ENCODE measurements at places on chromosomes 1 and 21. TPM values are rescaled to one million over a fixed set of nuclear protein-coding genes. Genes with fewer than 3 reads are reported as not detected.

- DNase-seq: no peak
Observed at GRCh38 chr1:22287946-22288520, 145.1 kb upstream of the WNT4 start.

DNA sequence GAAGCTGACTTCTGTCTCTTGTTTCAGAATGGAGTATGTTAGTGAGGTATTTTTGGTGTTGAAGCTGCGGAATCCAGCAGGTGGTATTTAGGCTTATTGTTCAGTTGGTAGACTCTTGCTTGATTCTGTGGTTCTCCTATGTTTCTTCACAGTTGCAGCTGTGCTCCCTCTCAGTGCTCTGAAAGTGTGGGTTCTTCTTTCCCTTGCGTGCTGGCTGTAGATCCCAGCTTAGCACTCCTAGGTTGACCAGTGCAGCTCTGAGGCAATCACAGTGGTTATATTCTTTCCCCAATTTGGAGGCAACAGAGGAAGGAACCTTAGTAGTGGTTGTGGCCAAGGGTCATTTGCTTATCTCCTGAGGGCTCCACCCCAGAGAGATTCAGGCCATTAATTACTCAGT is 269.2 kb upstream of the NRIP1 start:
- DNase-seq: no peak

- DNase-seq: no peak
Observed at GRCh38 chr21:44614161-44614631, 2.3 kb downstream of the KRTAP10-8 start.

C4BPA gene
- polyA plus RNA-seq: not detected

GRCh38 chr1:42931911-42932422 is 26.7 kb downstream of the SLC2A1 start:
- peak; percentile 30 for DNase-seq

- DNase-seq: no peak
Observed at GRCh38 chr1:192907545-192908243, 98.9 kb downstream of the RGS2 start.

DNA sequence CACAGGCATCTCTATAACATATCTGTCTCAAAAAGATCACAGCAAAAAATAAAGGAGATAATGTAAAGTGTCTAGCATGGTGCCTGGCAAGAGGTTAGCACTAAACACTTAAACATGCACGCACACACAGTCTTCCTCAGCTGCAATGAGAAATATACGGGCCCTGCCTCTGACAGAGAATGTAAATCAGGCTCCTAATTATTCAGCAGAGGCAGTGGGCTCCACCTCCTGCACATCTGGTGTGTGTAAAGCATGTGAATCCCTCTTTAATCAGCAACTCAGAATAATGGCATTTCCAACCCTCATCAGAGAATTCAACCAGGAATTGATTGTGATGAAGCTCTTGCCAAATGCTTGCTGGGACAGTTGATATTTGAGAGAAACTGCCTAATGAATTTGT is 85.6 kb upstream of the KCNA3 start:
- no peak for DNase-seq

DNA sequence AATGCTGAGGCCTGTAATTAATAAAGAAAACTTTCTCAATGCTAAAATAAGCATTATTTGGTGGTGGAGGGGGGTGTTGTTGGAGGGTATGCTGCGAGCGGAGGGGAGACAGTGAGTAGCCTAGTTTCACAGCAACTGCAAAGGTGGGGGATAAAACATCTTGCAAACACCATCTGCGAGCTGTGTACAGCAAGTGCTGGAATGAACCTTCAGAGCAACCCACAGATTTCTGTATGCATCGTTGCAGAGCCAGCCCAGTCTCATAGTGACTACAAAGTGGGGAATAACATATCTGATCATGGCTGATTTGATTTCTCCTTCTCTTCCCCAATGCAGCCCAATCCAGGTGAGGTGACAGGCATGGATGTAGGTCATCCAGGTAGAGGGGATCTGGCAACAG is 80.7 kb upstream of the COG2 start:
- DNase-seq: no peak

ZNF683 gene
- polyA plus RNA-seq: not detected

GRCh38 chr1:153777648-153778047 is 2.4 kb downstream of the SLC27A3 start:
- DNase-seq: no peak

ANKRD35 gene
- polyA plus RNA-seq: 5.6 TPM

- DNase-seq: no peak
Observed at GRCh38 chr1:205930799-205931281, 12.4 kb downstream of the SLC26A9 start.

DNA sequence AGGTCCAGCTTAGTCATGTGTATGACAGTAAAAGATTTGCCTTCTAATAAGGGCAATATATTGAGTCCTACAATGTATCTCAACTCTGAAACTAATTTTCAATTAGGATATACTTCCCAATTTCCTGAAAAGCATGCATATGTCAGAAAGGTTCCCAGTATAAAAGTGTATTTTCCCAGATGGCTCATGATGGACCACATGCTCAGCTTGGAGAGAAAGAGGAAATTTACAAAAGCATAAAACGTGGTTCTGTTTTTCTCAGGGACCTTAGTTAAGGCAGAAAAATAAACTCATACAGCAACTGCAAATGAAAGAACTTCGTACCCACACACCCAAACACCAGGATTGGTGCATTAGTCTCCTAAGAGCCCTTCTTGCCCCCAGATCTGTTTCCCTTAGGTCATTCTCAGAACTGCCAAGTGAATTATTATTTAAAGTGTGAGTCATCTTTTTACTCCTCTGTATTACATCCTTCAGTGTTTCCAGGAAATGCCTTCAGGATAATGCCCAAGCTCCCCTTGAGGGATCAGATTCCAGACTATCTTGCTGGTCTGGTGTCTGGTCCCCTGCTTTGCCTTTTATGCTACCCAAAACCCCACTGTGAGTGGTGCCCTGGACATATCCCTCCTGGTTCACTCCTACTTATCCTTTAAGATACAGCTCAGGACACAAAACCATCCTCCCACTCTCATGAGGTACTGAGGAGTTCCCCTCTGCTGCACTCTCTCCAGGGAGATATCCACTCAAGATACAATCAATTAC is 57.4 kb downstream of the SSX2IP start:
- DNase-seq: no peak

FALEC gene
- 2.6 TPM for polyA plus RNA-seq

DNA sequence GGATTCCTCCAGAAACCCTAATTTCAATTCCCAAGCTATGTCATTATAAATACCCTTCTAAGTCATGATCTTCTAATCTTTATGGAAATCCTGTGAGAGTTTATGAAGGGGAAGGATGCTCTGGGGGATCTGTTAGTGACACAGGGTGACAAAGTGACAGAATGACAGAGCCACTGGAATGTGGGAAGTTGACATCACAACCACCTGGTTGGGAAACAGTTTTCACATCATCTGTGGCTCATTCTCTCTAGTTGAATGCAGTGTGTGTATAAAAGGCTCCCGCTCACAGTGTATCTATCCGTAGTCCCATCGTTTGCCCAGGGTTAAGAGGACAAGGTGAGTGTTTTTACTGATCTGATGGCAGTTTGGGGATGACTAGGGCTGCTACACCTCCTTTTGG is at the start of gene LCE7A:
Gene LCE7A (plus strand): TSS at position 301 of the 400 bp plus-strand sequence. CDS start 702 bp downstream, outside the sequence.
- DNase-seq: no peak

BTBD8 gene
- polyA plus RNA-seq: 2.9 TPM

GRCh38 chr1:248853663-248854375 is 5.1 kb downstream of the ZNF692 start:
- no peak for DNase-seq

C1orf216 gene
- polyA plus RNA-seq: 4.0 TPM

DNA sequence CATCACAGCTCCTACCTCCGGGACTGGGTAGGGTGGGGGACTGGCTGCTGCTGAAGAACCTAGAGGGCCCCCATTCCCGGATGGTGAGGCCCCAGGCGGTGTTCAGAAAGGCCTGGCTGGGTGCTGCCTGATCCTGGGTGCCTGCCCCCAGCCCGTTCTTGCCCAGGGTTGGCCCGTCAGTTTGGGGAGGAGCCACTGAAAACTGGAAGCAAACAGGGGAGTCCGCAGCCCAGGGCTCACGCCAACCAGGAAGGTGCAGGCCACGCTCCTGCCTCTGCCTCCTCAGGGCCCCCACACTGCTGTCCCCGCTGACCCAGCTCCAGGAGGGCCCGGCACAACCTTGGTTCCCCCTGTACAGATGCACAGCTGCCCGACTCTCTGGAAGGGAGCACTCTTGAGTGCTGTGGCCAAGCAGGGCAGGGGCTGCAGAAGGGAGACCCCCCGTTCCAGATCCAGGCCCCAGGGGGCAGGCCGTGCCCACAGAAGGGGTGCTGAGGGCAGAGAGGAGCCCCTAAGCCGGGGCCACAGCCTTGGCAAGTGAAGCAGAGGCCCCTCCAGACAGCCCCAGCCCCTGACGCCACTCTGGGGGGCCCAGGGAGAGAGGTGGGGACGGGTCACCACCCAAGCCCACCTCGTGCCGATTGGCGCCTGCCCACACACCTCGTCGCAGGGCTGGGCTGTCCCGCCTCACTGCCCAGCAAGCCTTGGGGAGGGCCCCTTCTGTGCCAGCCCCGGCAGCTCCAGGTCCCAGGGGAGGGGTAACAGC is 5.5 kb downstream of the C1QTNF12 start:
- DNase-seq: no peak

GRCh38 chr1:44681905-44682882 is 7.7 kb downstream of the ARMH1 start:
- DNase-seq: peak; percentile 68

GFI1 gene
- polyA plus RNA-seq: 0.12 TPM

RGS1 gene
- not detected for polyA plus RNA-seq

- no peak for DNase-seq
Observed at GRCh38 chr1:66248257-66248656, 285.7 kb upstream of the SGIP1 start.

- DNase-seq: no peak
Observed at GRCh38 chr1:214621236-214621635, 18.2 kb downstream of the CENPF start.

DNA sequence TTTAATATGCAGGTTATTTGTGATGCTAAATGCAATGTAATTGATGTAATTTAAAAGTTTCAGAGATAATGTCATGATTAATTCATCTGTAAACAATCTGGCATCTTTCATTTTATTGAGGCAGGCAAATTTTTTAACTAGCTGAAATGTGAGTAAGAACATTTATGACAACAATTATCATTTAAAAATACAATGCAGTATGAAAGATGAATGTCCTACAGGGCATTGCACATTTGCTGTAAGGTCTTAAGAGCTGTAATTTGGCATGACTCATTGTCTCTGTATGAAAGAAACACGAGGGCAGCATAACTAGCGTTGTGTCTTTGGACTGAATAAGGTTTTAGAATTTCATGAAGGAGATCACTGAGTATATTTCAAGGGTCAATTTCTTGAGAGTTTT is 642.8 kb downstream of the PLA2G4A start:
- DNase-seq: no peak

PITHD1 gene
- polyA plus RNA-seq: 52.2 TPM

GRCh38 chr1:6349254-6349943 is 44.2 kb downstream of the ACOT7 start:
- DNase-seq: no peak

GRCh38 chr1:26317612-26318337 is at the start of gene CD52:
TSS of gene CD52 (plus strand) at chr1:26317958. CDS start at chr1:26318018, 60 bp downstream.
- DNase-seq: peak; percentile 71

DNA sequence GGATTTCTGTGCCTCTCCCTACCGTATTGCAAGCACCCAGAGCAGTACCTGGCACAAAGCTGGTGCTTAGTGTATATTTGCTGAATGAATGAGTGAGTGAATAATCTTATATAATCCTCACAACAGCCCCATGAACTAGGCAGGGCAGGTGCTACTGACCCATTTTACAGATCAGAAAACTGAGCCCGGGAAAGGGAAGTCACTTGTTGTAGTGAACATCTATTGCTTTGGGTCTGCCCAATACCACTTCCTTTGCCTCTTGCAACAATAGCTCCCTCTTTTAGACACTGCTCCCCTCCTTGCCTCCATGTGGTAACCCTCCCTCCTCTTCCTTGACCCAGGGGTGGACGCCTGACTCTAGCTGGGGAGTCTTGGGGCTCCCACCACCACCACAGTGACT is 3.1 kb downstream of the CDCP2 start:
- DNase-seq: no peak

CHML gene
- 17.2 TPM for polyA plus RNA-seq

DNA sequence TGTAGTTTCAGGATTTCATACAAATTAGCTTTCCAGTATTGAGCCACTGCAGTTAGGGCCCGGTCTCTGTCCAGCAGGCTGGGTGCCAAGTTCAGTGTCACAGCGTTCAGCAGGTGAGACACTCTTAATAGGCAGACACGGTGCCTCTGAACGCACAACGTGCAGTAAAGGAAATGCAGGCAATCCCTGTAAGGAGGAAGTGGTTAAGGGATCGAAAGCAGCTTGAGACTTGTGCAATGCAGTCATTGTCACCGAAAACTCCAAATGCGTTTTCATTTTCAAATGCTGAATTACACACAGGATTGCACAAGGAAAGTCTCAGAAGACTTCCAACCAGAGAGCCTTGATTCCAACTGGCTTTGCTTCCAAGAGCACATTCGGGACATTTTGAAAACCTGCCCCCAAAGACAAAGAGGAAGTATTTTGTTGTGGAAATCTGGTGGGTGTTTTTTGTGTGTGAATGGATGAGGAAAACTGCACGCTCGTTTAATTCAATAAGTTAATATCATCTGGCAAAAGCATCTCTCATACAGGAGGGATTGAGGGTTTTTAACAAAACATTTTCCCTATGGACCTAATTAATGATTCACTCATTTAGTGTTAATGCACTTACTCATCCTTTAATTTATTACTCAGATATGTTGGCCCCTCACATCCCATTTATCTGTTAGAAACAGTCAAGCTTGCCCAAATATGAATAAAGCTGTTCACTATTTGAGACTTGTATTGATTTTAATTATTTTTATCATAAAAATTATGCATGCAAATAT is 61.6 kb downstream of the PTGS2 start:
- no peak for DNase-seq

- no peak for DNase-seq
Observed at GRCh38 chr1:65939191-65939590, 146.5 kb downstream of the PDE4B start.

IL12RB2 gene
- polyA plus RNA-seq: 0.79 TPM

DNA sequence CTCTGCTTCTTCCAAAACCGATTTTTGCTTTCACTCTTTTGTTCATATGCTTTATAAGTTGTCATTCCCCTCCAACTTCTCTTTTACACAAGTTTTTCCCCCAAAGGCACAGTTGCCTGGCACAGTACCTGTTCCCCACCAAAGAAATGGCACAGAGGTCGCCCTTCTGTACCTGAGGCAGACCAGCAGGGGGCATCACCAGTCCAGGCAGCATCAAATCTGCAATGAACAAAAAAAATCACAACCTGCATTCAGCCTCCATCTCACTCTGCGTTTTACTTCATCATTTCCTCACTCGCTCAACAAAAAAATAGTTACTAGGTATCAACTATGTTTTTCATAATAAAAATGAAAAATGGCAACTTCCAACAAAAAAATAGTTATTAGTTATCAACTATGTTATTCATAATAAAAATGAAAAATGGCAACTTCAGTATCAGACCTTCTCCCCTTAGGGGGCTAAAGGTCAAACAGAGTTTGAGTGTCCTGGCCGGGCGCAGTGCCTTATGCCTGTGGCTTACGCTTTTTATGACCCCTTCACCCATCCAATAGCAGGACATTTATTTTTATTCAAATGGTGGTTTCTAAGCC is 4.1 kb downstream of the EIF2D start:
- DNase-seq: peak; percentile 65

GRCh38 chr1:193416226-193417024 is 230.0 kb upstream of the B3GALT2 start:
- no peak for DNase-seq

GRCh38 chr1:214192825-214193643 is 87.9 kb upstream of the SMYD2 start:
- DNase-seq: no peak

DNAJC28 gene
- 6.6 TPM for polyA plus RNA-seq

TCP10L gene
- 1.5 TPM for polyA plus RNA-seq

All from GM23338 (cell line).